ENCODE measurements at places on chromosomes 7 and 10. TPM values are rescaled to one million over a fixed set of nuclear protein-coding genes. Genes with fewer than 3 reads are reported as not detected.

SLC18A2 gene
- not detected for polyA plus RNA-seq

PRSS2 gene
- polyA plus RNA-seq = 1.0 TPM

EBLN1 gene
- not detected for polyA plus RNA-seq

SLC18A3 gene
- not detected for polyA plus RNA-seq

- DNase-seq = no peak
These were observed 18.4 kb downstream of the GFRA1 start for GRCh38 chr10:116254422-116255155.

DNA sequence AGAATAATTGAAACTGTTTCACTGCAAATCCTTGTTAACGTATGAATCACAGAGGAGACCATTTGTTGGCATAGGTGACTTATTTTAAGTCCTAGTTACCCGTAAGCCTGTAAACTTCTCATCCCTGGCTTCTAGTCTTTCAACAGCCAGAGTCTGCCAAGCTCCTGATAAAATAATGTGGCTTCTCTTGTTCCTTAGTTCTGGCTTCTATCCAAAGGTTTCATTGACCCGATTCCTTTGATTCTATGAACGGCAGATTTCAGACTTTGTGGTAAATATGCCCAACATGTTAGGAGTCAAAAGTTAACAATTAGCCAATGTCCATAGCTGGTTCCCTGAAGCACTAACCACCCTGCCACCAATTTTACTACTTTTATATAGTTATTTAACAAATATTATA, 23.3 kb downstream of the DNAH11 start:
- no peak for DNase-seq

DNA sequence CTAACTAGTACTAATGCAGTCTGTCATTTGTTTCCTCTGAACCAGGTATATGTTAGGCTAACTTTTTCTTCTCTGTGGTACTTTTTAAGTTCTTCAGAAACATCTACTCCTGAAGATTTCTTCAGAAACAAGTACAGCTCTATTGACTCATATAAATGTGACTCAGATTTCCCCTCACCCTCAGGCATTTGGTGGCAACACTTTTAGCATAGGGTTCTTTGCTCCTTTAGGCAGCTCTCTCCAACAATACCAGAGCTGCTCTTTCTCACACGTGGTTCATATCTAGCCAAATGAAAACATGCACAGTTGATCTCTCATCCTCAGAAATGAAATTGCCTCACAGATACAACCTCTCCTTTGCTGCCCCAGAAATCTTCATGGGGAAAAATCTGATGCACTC, 939.8 kb downstream of the SORCS1 start:
- no peak for DNase-seq

GRCh38 chr10:75407224-75407712, 5.7 kb upstream of the ZNF503 start:
- DNase-seq = peak; percentile 24

DNA sequence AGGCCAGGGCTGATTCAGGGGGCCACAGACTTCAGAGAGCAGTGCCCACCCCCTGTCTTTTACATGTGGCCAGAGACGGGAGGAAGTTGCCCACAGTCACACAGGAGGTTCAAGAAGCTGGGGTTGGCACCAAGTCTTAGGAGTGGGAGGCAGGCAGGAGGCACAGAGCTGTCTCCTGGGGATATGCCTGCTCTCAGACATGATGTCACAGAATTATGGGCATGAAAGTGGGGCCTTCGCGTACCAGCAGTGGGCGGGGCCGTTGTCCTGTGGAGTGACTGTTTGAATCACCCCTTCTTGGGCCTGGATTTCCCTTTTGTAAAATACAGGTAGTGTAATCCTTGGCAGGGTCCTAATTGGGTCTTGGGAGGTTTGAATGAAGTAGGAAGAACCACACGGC, 81.2 kb upstream of the PPIF start:
- no peak for DNase-seq

- peak; percentile 65 for DNase-seq
These were observed 35.8 kb downstream of the RBM17 start for GRCh38 chr10:6124666-6125065.

DNA sequence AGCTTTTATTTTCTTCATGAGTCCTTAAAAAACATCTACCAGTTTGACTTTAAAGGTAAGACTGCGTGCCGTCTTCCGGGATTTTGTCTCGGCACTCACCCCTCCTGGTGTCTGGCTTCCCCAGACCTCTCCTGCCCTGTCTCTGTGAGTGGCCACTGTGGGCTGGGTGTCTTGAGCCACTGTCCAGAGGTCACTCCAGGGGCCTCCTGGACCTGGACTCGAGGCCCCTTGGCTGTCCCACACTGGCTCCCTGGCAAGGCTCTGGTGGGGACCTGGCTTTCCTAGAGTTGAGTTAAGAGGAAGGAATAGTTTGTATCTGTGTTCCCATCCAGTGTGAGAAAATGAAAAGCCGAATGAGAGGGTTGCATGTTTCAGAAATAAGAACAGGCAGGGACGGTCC, 95.5 kb downstream of the NKX6-2 start:
- DNase-seq = no peak

DNA sequence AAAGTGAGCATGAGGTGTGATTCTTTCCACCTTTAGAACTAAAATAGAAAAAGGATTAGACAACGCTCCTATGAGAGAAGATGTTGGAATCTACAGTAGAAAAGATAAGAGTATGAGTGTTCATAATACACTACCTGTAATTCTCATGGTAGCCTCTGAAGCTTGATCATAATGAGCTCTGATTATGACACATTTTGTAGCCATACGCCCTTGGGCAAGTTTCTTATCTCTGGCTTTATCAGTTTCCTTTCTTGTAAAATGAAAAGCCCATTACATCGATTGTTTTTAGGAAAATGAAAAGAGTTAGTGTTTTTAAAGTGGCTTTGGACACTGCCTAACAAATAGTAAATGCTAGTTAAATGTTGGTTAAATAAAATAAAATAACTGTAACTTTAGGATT, 22.4 kb upstream of the PRSS58 start:
- DNase-seq = no peak

DNA sequence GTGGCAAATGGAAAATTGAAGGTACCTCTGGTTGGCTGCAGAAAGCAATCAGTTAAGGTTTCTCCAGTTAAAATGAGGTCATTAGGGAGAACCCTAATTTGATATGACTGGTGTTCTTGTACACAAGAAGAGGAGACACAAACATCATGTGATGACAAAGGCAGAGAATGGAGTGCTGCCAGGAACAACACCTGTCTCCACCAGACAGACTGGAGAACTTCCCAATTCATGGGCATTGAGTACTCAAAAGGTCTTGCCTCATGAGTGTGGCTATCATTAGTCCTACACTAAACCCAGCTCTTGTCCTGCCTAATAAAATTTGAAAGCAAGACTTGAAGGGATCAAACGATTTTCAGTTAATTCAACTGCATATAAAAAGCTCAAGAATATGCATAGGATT, 152.6 kb downstream of the PTPN20 start:
- DNase-seq = no peak

DNA sequence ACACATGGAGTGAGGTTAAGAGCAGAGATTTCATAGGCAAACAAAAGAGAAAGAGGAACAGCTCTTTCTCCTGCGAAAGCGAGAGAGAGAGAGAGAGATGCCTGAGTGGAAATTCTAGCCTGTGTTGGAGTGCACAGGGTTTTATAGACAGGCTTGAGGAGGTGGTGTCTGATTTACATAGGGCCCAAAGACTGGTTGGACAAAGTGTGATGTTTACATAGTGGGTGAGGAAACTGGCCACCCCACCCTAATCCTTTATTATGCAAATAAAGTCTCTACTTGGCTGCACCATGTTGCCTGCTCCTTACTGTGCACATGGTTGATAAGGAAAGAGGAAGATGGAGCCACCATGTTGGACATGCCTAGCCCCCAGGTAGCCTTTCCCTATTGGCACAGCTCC, 967.8 kb upstream of the SORCS1 start:
- DNase-seq = no peak

GRCh38 chr10:17961551-17962422, 10.1 kb downstream of the SLC39A12 start:
- DNase-seq = no peak

GRCh38 chr7:40990841-40991240, 712.0 kb downstream of the INHBA start:
- no peak for DNase-seq

- no peak for DNase-seq
These were observed 98.3 kb upstream of the C7orf33 start for GRCh38 chr7:148492157-148492860.

GRCh38 chr10:71268758-71269157, 50.3 kb upstream of the SLC29A3 start:
- DNase-seq = peak; percentile 70

DNA sequence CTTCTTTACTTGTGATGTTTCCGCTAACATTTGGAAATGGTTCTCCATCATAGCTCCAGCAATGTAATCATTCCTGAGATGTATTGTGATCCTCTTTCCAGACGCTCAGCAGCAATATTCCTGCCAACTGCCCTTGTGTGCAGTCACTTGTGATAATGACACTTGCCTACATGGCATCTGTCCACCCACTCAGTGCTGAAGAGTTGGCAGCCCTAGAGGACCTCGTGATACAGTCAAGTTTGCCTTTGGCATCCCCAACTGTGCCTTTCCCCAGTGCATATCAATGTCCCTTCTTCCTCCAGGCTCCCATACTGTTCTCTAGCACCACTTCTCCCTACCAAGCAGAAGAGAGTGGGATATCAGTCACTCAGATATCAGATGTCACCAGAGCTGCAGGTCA, 64.9 kb downstream of the MYOF start:
- peak; percentile 76 for DNase-seq

DNA sequence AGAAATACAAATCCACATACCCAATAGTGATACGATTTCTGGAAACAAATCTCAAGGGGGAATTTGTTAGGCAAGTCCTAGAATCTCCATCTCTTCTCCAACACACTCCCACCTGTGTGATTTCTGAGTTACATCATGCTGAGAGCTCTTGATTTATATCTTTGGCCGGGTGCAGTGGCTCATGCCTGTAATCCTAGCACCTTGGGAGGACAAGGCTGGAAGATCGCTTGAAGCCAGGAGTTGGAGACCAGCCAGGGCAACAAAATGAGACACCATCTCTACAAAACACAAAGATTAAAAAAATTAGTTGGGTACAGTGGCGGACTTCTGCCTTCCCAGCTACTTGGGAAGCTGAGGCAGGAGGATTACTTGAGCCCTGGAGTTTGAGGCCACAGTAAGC, 1.5 kb upstream of the MTPN start:
- DNase-seq = no peak

- no peak for DNase-seq
These were observed 83.9 kb downstream of the HECW1 start for GRCh38 chr7:43196379-43196778.

All from heart left ventricle (tissue), 16 donors.